Fibroblast of the conjunctiva (primary cell): ENCODE measurements at places on chromosomes 3 and 15.
A peak's percentile ranks its signal among the peaks of the same experiment; 100 is the strongest.

- peak; percentile 43 for DNase-seq
Measured at GRCh38 chr15:79339588-79340314, 28.8 kb downstream of the TMED3 start.

DNA sequence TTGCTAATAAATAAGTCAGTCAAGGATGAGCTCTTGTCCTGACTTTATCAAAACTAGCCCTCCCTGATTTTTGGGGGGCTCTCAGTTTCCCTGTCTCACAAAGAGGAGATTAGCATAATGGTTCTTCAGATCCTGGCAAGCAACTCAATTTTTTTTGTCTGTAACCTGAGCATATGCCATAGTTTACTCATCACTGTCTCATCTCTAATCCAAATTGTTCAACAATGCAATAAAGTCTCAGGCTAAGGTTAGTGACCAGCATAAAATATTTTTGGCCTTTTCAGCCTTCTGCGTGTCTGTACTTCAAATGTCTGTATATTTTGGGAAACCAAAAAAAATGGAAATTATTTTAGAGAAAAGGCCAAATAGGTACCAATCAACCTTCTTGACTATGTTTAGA is 465.6 kb upstream of the TPRG1 start:
- DNase-seq = no peak

DNA sequence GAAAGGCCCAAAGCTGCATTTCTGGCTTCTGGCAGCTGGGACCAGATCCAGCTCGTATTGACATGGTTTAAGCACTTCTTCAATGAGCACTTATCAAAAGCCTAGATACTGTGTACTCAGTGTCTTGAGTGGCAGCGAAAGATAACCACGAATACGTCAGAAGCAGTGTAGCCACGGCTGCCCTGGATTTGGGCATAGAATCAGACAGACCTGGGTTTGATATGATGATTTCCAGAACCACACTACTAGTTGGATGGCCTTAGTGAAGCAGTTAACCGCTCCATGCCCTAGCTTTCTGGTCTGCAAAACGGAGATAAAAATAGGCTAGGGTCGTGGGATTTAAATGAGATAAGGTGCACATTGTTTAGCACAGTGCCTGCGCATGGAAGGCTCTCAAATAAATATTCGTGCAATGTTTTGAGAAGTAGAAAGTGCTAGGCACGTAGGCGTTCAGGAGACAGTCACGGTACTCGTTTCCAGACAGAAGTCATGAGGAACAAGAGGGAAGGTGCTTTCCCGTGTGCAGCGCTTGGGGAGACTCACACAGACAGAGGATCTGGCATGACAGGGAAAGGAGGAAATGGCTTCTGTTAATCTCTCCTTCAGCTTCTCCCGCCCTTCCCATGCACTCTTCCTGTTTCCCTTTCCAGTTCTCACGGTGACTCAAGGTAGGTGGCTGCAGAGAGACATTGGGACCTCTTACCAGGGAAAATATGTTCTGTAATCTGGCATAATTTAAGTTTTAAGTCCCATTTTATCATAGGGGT is 70.3 kb downstream of the CCNL1 start:
- no peak for DNase-seq

GRCh38 chr3:190617185-190617584 is 103.3 kb downstream of the IL1RAP start:
- DNase-seq = no peak

DNA sequence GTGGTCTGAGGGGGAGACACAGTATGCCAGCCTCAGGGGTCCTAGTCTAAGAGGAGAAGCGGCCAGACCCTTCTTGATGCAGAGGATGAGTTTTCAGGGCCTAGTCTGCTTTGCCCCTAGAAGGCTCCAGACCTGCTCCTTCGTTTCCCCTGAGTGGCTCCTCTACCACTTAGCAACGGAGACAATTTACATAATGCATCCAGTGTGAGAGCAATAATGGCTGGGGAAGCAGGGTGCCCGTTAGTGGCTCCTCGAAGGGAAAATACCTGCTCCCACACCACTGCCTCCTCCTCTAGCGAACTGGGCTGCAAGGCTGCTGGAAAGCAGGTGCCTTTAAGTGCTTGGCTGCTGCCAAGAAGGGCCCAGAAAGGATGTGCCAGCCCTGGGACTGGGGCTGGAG is 38.9 kb downstream of the CACNA2D2 start:
- DNase-seq = no peak

DNA sequence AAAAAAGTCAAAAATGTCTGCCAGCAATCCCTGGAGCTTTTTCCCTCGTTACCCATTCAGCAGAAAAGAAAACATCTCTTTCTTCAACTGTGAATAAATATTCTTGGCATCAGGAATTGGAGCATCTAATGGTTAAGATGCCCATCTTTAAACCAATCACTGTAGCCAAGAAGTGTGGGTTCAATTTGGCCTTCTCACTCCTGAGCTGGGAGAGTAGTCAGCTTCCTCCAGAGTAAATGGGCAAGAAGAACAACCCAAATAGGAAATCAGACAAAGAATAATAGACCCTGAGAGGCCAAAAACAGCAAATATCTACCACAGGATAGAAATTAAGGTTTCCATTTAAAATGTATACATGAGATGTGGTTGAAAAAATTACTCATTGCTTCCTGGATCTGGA is 508.0 kb upstream of the MDFIC2 start:
- no peak for DNase-seq

- DNase-seq = no peak
Measured at GRCh38 chr3:161072211-161072621, 32.9 kb downstream of the B3GALNT1 start.

DNA sequence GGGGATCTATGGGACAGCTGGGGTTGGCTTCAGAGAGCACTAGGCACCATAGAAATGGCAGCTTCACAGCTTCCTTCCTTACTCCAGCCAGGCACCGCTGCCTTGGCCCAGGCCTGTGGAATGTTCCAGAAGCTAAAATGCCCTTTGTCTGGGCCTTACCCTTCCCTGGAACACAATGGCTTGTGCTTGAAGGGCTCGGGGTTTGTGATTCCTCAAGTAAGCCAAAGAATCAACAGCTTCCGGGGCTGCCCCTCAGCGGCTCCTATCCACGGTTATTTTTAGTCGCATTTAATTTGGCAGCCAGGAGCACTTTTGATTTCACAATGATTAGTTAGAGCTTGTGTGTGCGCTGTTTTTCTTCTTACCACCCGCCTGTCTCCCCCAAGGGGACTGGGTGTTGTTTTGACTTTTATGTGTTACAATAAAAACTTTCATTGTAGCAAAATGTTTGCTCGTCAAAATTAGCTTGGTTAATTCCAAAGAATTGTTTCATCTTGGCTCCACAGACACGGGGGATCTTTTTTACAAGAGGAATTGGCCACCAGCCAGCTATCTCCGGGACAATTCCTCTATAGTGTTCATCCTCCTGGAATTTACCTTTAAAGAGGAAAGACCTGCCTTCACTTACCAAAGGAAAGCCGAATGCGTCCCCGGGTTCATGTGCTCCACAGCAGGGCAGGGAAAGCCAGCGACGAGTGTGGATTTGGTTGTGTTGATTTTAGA is 73.8 kb downstream of the TLE3 start:
- DNase-seq = peak; percentile 46

- no peak for DNase-seq
Measured at GRCh38 chr15:49215768-49216739, 46.0 kb downstream of the GALK2 start.

- DNase-seq = no peak
Measured at GRCh38 chr3:63857311-63857710, 6.3 kb downstream of the THOC7 start.

- no peak for DNase-seq
Measured at GRCh38 chr15:87672309-87673288, 583.9 kb downstream of the NTRK3 start.
